Omental fat pad (tissue), 4 donors: ENCODE measurements at places on chromosomes 5 and 9.
A peak's percentile ranks its signal among the peaks of the same experiment; 100 is the strongest.

- DNase-seq: no peak
Observed at GRCh38 chr5:175728885-175729828, 71.3 kb downstream of the HRH2 start.

GRCh38 chr5:72244862-72245371 is 75.1 kb downstream of the MRPS27 start:
- no peak for DNase-seq

DNA sequence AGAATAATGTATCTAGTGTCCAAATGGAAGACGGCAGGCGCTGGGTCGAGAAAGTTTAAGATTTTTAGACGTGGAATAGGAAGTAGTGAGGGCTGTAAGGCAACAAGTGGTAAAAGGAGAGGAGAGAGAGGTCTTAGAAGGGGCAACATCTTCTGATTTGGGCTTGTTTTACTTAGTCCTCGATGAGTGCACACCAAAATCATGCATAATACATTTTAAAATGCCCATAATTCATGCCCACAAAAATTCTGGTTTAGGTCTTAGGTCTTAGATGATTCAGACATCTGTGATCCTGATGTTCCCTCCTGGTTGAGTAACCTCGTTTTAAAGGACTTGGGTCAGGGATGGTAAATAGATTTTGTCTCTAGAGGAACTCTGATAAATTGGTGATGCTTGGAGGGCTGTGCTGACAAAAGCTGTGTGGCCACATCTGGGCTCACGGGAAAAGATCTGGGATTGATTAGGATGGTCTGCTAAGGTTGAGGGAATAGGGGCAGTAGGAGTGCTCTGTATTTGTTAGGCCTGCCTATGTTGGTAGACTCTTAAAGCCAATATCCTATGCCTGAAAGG is 476.3 kb downstream of the CCDC171 start:
- DNase-seq: no peak

DNA sequence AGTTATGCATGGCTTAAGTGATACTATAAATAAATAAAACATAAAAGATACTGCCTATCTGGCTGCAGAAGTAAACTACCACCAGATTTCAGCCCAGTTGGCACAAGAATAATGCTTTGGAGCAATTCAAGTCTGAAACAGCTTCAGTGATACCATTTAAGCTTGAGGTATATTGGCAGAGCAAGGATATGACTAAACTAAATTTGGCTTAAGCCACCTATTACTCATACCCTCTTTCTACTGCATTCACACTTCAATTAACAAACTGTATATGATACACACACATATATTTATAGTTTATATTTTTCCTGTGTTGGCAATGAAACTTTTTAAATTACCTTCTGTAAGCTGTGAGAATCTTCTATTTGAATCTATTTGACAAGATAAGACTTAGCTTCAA is 431.9 kb downstream of the ANXA1 start:
- DNase-seq: no peak

DNA sequence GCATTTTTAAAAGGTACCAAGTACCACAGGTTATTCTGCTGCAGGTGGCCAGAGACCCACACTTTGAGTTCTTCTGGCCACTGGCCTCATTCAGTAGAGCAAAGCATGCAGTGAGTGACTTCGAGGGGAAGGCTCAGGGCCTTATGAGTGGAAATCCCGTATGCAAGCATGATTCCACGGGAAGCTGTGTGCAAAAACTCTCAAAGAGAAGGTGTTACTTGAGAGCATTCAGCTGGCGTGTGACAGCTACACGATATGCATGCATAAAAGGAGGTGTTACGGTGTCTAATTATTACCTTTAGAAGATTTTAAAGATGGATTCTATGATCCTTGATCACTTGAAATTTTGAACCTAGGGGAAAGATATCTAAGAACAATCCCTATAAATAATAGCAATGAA is 160.3 kb downstream of the ENC1 start:
- no peak for DNase-seq

DNA sequence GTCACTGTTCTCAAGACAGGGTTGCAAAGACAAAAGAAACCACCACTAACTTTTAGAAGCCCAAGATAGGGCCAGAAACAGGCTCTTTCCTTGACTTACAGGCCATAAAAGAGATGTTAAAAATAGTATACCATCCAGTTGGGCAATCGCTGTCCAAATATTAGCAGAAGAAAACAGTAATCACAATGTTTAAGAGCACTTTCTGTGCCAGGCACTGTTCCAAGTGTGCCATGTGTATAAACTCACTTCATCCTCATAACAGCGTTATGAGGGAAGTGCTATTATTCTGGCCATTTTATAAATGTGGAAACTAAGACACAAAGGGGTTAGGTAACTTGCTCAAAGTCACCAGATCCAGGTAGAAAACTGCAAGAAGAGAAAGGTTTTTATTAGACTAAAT is 111.7 kb downstream of the KCNN2 start:
- no peak for DNase-seq

DNA sequence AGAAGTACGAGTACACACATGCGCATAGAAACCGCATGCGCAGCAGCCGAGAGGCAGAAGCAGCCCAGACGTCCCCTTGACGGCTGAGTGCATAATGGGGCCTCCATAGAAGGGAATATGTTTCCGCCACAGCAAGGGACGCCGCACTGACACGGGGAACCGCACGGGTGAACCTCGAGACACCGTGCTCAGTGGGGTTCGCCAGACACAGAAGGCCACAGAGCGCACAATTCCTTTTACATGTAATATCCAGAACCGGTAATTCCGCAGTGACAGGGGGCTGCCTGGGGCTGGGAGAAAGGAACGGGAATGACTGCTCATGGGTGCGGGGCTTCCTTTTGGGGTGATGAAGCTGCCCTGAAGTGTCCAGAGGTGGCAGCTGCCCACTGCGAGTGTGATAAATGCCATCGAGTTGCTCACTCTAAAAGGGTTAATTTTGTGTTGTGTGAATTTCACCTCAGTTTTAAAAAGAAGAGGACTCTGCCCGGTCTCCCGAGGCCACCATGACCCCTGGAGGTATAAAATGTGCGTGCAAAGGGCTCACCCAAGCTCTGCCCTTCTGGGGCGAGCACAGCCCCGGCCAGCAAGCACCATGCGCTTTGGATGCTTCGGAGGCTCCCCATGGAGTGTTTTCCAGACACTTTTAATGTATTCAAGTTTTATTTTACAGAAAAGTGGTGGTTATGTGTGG is 29.7 kb downstream of the MRPL36 start:
- no peak for DNase-seq

DNA sequence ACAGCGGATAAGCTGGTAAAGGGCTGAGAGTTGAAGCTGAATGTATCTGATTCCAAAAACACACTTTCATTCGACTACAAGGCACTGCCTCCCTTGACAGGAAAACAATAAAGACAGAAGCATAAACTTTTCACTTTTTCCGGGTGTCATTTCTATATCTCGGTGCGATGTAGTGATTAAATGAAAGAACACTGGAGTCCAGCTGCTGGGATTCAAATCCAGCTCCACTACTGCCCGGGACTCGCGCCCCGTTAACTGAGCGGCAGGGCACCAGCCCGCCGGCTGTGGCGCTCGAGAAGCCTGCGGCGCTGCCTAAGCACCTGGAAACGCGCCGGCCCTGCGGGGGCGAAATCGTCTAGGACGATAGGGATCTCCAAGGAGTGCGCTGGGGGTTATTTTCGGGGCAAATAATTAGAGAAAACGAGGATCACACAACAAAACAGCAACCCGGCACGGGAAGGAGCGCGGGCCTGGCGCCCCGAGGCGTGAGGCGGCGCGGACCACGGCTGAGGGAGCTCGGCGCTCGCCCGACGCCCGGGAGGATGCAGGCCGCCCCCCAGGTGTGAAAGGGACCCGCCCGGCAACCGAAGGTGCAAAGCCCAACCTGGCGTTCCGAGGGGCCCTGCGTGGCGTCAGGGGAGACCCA is 837 bp downstream of the UIMC1 start:
- DNase-seq: peak; percentile 44

DNA sequence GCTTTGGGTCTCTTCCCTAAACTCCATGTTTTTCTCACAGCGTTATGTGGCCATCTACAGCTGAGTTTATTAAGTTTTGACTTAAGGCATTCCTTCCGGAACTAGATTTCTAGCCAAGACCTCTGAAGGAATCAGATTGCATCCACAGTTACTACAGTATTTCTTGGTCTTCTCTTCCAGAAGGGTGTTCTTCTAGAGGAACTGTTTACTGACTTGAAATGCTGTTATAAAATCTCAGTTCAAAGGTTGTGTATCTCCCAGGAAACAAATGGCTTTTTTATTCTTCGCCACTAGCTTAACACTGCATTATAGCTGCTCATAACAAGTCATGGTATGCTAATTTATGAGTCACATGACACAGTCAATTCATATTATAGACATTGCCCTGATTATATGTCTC is 55.3 kb upstream of the RAD23B start:
- no peak for DNase-seq

DNA sequence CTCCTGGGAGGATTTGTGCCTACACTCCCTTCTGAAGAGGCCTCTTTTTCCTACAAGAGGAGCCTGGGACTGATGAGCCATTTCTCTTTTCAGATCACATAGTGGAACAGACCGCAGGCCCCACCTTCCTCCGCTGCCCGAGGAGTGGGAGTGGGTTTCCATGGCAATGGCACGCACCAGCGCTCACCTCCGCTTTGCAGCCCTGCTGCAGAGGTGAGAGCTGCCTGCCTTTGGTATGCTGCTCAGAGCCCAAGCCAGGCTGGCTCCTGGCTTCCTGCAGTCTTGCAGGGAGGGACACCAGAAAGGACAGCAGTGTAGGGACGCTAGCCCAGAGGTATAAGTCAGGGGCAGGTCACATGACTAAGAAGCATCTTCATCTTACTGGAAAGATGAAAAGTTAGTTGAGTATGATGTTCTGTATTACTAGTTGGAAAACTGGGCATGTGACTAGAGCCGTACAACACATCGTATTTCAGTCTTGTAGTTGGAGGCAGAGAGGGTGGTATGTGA is 12.4 kb downstream of the PTTG1 start:
- no peak for DNase-seq

- DNase-seq: no peak
Observed at GRCh38 chr5:178194026-178194425, 6.9 kb upstream of the GMCL2 start.

GRCh38 chr9:107177243-107177839 is 105.7 kb upstream of the RAD23B start:
- DNase-seq: no peak

DNA sequence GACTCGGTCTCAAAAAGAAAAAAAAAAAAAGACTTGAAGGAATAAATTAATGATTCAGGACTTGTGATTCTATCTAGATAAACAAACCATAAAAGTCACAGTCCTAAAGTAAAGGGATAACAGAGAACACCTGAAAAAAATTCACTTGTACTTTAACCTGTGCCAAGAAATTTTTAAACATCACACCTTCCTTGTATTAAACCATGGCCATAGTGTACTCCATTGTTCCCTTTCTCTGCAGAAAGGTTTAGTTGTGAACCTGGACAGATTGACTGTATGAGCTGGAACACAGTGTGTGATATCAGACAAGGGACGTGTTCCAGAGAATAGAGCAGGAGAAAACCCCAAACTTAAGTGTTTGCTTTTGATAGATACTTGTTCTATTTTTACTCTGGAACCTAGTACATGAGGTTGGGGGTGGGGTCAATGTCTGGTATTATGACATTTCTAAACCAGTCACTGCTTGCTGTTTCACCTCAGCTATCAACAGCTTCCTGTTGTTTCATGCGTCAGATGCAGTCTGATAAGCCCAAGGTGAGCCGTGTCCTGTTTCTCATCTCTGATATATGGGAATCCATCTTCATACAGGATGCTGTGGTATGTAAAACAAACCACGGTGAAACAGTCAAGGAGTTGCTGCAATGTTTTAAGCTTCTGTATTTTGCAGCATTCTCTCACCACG is 62.5 kb upstream of the ITGA1 start:
- no peak for DNase-seq

DNA sequence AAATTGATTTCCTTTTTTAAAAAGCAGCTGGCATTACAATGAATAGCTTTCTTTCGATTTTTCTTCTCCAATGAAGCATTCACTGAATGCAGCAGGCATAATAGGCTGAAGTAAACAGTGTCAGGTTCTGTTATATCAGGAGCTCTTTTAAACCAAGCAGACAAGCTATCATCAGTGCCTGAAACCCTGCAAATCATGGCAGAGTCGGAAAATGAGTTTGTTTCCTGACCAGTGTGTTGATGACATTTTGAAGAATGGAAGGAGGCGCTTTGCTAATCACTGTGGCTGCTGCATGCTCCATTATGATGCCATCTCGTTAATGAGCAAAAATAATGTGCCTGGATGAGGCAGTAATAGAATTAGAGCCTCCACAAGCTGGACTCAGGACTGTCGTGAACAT is 284.5 kb downstream of the ZNF608 start:
- no peak for DNase-seq

DNA sequence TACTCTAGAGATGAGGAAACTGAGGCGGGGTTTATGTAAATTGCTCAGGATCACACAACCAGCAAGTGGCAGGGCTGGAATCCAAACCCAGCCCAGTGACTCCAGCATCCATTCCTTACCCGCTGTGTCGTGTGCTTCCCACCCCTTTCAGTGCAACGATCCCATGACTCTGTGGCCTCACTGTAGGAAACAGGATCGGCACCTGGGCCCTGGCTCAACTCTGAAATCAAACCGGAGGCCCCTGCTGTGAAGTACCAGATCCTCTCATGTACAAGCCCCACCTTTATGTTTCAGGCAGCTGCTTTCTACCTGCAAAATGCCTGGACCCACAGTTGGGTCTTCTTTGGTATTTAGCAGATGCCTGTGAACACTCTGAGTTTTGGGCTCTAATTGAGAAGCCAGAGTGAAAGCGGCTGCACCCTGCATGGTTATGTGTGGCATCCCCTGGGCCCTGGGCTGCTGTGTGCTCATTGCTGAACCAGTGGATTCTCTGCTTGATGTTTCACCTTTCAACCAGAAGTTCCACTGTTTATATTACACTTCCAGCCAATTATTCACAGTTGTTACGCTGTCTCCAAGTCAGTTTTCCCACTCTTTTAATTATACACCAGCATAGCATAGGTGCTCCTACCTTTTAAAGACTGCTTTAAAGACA is 36.7 kb downstream of the ABLIM3 start:
- no peak for DNase-seq

GRCh38 chr5:159616952-159617351 is 286.7 kb upstream of the IL12B start:
- DNase-seq: no peak

DNA sequence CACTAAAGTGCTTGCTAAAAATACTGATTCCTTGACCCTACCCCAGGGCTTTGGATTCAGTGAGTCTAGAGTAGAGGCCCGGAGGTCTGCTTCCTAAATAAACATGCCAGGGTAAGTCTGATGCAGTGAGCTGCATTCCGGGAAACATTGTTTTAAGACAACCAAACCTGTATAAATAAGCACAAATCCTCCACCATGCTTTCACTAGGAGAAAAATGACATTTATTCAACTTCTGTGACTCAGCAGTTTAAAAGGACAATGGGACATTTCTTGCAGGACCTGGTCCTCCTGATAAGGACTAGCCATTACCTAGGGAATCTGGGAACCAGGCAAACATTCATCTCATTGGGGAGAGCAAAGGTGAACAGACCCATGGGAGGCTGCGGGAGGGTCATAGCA is 335.3 kb downstream of the MLLT3 start:
- no peak for DNase-seq

GRCh38 chr9:123927625-123928532 is 2.0 kb downstream of the DENND1A start:
- DNase-seq: no peak

- no peak for DNase-seq
Observed at GRCh38 chr9:137028263-137029057, 423 bp upstream of the ABCA2 start.

- no peak for DNase-seq
Observed at GRCh38 chr5:140322751-140323731, 20.1 kb upstream of the PFDN1 start.

GRCh38 chr5:88892669-88893068 is 9.7 kb upstream of the MEF2C start:
- no peak for DNase-seq
